NCI-H1092 (cell line): ENCODE measurements at places on chromosomes 3 and 15.

- DNase-seq: no peak
These were observed 120.8 kb downstream of the FEZF2 start for GRCh38 chr3:62252438-62253157.

GRCh38 chr15:80012060-80012726, 41.2 kb upstream of the BCL2A1 start:
- no peak for DNase-seq

DNA sequence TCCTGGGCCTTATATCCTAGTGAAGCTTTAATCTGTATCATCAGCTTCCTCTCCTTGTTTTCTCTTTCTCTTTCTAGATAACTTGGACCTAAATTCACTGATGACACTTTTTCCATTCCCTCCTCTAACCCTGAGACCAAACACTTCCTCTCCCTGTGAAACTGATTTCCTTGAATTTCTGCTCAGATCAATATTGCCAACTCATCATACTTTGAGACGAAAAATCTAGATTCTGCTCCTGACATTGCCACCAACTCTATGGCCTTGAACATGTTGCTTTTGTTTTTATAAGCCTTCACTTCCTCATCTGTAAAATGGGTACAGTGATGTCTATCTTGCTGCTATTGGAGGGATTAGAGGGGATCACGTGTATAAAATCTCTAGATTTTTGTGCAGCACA, 42.7 kb upstream of the RASGRF1 start:
- DNase-seq: no peak

DNA sequence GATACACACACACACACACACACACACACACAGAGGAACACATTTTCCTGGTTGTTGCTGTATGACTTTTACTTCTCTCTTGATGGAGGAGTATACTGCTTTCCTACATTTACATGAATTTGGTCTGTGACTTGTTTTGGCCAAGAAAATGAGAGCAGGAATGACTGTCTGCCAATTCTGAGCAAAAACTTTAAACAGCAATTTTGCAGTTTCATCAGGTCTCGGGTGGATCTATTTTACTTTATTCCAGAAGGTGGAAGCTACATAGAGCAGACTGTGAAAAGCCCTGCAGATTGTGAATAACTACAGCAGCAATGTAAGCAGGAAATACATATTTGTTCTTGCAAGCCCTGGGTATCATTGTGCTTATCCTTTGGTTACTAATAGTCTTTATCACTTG, 1350.0 kb upstream of the EPHA6 start:
- DNase-seq: no peak

DNA sequence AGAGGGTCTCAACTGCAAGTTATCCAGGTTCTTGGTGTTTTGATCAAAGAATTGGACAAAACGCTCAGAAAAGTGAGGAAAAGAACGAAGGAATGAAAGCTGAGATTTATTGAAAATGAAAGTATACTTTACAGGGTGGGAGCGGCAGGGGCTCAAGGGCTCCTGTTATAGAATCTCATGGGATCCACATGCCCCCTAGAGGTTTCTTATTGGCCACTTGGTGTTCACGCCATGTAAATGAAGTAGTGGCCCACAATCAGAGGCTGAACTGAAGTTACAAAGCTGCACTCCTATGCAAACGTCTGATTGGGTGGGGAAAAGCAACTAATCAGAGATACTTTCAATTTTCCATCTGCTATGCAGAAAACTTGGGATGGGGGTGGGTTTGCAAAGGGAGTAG, 216.7 kb downstream of the PTPRG start:
- no peak for DNase-seq

DNA sequence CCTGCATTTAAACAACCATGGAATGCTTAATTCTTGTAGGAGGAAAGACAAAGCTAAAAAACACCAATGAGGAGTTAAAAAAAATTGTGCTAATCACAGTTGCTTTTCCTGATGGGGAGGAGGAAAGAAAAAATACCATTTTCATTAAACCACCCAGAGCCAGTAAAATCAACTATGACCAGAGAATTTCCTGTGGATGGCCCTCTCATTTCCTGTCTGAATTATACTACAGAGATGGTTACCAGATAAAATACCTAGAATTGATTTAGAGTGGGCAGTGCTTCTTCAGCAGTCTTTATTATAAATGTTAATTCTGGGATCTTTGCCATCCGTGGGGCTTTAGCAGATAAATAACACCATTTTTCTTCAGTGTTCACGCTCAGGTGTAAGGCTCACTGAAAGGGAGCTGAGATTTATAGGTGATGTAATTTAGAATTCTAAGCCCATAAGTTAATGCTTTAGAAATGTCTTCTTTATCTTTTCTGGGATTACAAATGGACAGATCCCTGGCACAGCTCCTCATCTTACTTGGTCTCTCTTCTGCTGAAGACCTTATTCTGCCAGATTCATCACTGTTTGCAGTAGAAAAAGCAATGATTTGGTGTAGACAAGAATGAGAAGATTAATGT, 37.9 kb downstream of the RETNLB start:
- no peak for DNase-seq

DNA sequence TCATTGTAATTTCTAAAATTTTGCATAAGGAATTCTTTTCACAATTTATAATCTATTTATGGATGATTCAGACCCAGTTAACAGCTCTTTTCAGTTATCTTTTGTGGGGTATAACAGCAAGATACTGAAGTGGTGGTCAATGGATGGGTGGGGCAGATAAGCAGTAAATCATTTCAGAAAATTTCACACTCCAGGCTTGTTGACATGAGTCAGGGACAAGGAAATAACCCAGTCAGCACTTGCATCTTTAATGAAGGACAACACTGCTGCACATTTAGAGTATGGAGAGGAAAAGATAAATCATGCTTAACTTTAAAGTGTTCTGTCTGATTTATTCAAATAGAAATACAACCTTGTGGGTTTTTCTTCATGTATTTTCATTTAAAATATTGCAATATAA, 181.6 kb downstream of the ROBO1 start:
- DNase-seq: no peak

GRCh38 chr3:168096210-168096652, 507 bp upstream of the GOLIM4 start:
- DNase-seq: peak; percentile 76

DNA sequence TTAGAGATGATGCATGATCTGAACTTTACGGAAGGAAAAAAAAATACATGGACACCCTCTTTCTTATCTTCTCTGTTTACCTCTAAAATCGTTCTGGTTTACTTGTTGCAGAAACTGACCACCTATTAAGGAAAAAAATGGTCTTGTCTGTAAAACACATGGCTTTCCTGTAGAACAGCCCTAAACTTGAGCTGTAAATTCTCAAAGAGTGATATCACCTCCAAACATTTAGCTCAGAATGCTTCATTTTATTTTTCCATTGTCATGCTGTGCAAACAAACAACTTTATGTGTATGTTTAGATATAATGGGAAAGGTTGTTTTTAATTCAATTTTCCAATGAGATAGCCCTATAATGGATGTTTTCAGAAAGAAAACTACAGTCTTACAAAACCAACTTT, 237.4 kb upstream of the NR2F2 start:
- no peak for DNase-seq

DNA sequence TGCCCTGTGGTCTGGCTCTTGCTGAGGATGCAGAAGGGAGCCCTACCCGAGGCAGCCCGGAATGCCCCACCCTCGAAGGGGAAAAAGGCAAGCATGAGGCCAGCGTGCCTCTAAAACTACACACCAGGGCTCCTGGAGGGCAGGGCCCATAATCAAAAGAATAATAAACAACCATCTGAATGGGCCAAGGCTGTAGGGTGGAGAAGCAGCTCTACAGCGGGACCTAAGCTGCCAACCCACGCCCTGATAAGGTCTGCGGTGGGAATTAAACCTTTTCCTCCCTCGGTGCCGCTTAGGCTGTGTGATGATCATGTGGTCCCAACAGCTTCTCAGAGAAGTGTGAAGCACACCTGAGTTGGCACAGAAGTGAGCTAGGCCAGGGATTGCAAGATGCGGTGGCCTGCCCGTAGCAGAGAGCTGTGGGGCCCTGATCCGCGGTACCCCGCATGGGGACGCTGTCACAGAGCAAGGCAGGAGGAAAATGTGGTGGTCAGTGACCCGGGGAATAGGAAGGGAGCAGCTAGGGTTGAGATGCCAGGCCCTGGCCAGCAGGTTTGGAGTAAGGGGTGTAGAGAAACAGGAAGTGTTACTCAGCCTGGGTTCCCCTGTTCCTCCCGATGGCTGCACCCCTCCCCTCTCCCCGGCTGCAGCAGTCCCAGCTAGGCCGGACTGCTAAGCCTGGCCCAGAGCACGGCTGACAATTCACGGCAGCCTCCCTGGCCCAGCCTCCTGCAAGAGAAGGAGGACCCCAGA, 1.1 kb upstream of the C15orf62 start:
- DNase-seq: no peak

DNA sequence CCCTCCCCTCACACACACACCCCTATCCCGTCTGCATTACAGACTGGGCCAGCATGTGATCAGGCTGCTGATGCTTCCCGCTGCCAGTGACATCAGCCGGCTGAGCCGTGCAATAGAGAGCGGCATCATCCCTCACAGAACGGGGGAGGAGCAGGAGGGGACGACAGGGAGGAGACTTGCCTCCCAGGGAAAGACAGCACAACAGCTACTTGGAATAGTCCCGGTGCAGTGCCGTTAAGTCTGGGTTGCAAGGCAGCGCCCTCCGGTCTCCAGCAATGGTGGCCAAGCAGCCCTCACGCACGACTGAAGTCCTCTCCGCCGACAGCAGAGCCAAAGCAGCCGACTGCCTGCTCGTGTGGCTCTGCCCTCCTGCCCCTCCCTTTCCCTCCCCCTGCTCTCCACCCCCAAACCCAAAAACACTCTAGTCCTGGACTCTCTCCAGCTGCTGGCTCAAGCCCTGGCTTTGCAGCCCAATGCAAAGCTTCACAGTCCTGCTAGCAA, 31.5 kb upstream of the RPS17 start:
- peak; percentile 37 for DNase-seq
